ENCODE measurements at places on chromosomes 2 and 18. TPM values are rescaled to one million over a fixed set of nuclear protein-coding genes. Genes with fewer than 3 reads are reported as not detected.

Gene RGPD3
- 0.67 TPM for polyA plus RNA-seq

- no peak for DNase-seq
Measured at GRCh38 chr2:227296671-227297405, 28.2 kb upstream of the MFF start.

- DNase-seq = no peak
Measured at GRCh38 chr2:240915526-240916341, 9.6 kb downstream of the CROCC2 start.

Gene TTC21B
- polyA plus RNA-seq = 33.2 TPM

- DNase-seq = no peak
Measured at GRCh38 chr2:102143450-102143985, 972 bp downstream of the IL1R1 start.

GRCh38 chr18:7686278-7686677, 119.2 kb downstream of the PTPRM start:
- no peak for DNase-seq
